Right forelimb (tissue), 1 donor: ENCODE measurements at places on chromosomes 1 and 21.
A peak's percentile ranks its signal among the peaks of the same experiment; 100 is the strongest.

DNA sequence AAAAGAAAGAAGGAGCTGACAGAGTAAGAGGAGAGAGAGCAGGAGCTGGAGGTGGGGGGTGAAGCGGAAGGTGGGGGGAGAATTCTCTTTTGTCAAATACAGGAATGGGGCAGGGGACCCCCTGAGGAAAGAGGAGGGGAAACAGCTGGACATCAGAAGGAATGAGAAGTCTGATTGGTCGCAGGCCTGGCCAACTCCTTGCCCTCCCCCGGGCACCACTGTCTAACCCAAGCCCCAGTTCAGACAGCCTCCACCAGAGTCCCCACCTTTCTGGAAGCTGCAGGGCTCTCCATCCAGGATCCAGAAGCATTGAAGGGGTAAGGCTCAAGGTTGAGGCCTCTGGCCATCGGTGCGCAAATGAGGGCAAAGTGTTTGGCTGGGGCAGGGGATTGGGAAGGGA lies at the start of gene OPTC:
Gene OPTC, plus strand, starts transcription at position 253 of the 400 bp plus-strand sequence. CDS start 1,853 bp downstream, outside the sequence.
- DNase-seq: no peak

- no peak for DNase-seq
These were observed 48.2 kb downstream of the DDX20 start for GRCh38 chr1:111803951-111804350.

- DNase-seq: no peak
These were observed 9.3 kb downstream of the COQ8A start for GRCh38 chr1:226949401-226949800.

DNA sequence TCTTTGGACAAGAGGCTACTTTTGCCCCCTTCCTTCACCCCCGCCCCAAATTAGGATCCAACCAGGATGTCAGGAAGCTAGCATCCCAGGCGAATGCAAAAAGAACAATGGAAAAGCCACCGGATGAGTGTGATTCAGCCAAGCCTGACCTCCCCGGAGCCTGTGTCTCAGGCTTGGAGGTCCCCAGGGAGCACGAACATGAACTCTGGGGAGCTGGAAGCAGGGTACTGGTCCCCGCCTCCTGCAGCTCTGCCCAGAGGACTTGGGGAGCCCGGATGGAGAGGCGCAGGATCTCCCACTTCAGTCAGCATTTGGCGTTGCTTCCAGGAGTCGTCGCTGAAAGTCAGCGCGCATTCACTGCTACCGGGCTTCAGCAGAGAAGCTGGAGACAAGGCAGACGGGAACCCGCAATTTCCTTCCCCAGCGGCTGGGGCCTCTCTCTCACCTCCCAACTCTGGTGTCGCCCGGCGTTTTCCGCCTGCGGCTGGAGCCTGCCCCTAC lies 1.8 kb upstream of the TBX15 start:
- DNase-seq: no peak

DNA sequence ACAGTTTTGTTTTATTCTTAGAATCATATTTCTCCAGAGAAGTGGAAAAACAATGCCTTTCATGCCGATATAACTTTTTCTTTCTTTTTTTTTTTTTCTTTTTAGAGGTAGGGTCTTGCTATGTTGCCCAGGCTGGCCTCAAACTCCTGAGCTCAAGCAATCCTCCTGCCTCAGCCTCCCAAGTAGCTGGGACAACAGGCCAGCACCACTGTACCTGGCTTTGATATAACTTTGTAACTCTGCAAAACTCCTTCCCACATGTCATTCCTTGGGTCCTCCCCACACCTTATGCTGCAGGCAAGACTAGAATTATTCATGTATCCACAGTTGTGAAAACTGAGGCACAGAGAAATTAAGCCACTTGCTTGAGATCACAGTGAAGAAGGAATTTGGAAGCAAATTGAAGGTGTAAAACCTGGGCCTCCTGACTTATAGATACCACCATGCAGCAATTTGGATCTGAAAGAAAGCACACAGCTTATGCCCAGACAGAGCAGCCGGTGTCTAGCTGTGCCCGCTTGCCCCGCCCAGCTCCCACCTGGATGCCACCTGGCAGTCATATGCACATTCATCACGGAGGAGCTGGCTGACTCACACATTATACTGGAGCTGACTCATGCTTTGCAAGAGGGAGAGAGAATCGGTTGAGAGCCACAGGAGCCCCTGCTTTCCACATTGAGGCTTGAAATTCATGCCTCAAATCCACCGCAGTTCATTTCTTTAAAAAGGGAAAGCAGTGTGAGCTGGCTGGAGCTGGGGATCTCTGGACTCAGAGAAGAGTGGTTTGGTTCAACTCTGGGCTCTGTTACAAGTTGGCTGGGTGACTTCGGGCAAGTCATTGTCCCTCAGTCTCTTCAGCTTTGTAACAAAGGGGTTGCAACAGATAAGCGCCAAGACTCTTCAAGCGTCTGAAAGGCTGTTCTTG lies 8.3 kb upstream of the SLC2A1 start:
- DNase-seq: peak; percentile 19

DNA sequence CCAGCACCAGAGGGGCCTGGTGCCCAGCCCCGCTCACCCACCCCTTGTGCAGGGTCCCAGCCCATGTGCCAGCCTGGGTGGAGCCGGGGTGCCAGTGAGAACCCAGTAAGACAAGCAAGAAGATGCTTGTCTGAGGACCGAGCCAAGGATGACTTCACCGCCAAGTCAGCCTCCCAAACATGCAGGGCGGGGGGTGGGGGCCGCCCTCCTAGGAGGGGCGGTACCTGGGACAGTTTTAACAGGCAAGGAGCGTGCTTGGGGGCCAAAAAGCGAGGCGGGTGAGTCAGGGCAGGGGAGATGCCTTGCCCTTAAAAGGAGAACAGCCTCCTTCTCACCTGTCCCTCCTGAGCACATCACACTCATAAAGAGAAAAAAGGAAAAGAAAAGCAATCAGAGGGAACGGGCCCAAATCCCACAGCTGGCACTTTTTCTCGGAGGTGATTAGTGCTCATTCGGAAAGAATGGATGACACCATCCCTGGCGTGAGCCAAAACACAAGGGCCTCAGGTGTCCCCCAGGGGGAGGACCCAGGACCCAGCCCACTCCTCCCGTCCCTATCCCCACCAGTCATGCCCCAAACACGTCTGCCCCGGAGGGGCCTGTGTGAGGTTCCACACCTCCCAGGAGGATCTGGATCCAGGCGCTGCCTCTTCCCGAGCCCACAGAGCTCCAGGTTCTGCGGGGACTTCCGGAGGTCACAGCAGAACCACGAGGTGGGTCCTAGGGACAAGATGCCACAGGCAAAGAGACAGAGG lies 77.6 kb upstream of the IFFO2 start:
- peak; percentile 33 for DNase-seq

GRCh38 chr1:6329851-6330250 lies 63.7 kb downstream of the ACOT7 start:
- peak; percentile 75 for DNase-seq

DNA sequence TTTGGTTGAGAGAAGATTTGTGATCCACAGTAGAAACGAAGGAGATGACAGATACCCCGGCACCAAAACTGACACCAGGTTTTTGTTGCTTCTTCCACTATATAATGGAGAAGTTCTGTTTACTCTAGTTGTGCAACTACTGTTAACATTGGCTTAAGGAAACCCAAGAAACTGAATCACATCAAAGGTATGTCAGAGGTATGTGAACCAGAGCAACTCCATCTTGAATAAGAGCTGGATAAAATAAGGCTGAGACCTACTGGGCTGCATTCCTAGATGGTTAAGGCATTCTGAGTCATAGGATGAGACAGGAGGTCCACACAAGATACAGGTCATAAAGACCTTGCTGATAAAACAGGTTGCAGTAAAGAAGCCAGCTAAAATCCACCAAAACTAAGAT lies 173.7 kb upstream of the CAMK1G start:
- no peak for DNase-seq

DNA sequence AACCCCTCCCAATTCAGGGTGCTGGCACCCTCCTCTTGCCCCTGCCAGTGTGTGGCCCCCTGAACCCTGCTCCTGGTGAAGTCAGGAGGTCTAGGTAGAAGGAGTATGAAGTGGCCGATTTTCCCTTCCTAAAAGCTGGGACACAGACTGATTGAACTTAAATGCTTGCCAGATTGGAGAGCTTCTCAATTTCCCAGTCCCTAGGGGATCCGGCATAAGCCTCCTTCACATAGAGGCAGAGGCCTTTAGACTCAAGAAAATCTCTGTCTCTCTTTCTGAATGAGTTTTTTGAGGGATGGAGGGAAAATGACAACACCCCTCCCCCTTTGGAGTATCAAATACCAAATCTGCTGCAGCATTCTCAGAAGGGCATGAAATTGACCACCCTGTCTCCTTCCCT lies 51.5 kb downstream of the SYT2 start:
- no peak for DNase-seq

GRCh38 chr1:19768353-19769210 lies 31.1 kb downstream of the TMCO4 start:
- DNase-seq: no peak

DNA sequence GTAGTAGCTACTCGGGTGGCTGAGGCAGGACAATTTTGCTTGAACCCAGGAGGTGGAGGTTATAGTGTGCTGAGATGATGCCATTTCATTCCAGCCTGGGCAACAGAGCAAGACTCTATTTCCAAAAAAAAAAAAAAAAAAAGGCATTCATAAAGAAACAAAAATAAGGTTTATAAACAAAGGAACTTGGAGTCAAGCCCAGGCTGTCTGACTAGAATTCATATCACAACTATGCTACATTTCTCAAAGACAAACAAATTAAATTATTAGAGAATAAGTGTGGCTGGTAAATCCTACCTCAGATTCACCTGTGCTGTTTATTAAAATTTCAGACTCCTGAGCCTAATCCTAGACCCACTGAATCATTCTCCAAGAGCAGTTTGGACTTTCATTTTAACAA lies 4.2 kb downstream of the GCLM start:
- DNase-seq: no peak

DNA sequence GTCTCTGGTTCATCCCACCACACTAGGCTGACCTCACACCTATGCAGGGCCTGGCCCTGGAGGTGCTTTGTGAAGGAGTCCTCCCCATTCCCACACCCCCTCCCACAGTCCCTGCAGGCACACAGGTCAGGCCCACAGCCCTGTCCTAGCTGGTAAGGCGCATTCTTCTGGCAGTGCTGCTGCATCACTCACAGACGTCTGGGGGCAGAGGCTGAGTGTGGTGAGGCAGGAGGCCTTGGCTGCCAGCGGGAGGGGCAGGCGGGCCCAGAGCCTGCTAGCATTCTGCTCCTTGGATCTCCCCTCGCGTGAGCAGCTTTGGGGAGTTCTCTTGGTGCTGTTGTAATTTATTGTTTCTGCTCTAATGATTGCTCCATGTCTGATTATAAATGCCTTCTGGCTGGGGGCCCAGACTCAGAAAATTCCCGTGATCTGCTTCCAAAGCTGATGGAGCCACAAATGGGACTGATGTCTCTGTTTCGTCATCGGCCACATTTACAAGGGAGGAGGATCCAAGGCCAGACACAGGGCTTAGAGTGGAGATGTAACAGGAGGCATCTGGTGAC lies 62.9 kb downstream of the TRABD2B start:
- DNase-seq: peak; percentile 63

DNA sequence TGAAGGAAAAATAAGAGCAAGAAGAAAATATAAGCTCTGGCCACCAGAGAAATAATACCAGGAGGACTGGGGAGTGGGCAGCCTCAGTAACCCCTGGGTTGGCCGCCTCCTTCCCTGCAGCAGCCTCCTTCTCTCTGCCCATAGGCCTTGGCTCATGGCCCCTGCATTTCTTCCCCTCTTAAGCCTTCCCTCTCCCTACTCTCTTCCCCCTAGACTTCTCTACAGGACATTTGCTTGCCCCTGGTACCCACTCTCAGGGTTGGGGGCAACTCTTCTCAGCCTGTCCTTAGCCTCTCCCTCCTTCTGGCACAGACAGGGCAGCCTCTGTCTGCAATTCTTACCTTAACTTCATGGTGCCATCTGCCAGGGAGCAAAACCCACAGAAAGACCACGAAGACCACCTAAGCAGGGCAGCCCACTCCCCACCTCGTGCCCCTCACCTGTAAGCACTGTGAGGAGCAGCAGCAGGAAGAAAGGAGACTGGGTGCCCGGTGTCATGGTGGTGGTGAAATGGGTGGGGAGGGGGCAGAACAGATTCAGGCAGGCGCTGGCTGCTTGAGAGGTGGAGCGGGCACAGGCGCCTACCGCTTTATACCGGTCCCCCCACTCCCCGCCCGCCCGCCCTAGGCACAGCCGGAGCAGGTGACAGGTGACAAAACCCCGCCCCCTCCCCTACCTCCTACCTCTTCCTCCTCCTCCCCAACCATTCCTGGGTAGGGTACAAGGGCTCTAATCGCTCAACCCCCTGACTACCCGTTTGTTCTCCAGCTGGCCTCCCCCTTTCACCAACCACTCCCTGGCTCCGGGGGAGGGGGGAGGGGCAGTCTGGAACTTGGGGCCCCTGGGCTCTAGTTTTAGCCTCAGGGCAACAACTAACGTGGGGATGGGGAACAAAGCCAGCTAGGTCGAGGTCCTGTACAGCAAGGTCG lies 15.1 kb downstream of the THBS3 start:
- DNase-seq: no peak

- no peak for DNase-seq
These were observed 6.5 kb upstream of the FGGY start for GRCh38 chr1:59290193-59290949.

- DNase-seq: no peak
These were observed 81.0 kb upstream of the PLD5 start for GRCh38 chr1:242605521-242605920.

DNA sequence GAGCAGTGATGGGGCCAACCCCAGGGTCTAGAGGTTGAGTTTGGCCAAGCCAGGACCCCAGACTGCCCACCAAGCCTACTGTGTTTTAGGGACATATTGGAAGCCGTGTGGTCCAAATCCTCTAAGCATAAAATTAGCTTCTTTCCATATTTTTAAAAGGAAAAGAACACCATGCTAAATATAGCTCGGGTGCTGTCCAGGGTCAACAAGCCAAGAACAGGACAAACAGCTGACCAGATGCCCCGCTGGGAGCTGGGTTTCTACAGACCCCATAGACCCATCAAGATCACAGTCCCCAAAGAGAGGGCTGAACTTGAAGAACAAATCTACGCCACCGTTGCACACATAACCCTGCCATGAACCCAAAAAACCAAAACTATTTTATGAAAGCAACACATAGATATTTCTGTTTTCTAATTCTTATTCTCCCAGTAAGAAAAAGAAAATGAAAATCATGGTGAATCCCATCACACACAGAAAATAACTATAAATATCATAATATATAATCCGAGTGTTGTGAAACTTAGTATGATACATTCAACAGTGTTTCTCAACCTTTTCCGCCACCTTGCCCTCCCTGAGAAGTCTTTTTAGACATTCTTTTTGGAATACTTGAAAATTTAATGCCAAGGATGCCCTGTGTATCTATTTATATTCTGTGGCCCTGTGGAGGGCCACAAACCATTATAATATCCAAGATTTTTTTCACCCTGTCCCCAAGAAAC lies 36.2 kb upstream of the FHAD1 start:
- DNase-seq: no peak

- DNase-seq: no peak
These were observed 143.0 kb downstream of the CAMTA1 start for GRCh38 chr1:6928106-6928885.

DNA sequence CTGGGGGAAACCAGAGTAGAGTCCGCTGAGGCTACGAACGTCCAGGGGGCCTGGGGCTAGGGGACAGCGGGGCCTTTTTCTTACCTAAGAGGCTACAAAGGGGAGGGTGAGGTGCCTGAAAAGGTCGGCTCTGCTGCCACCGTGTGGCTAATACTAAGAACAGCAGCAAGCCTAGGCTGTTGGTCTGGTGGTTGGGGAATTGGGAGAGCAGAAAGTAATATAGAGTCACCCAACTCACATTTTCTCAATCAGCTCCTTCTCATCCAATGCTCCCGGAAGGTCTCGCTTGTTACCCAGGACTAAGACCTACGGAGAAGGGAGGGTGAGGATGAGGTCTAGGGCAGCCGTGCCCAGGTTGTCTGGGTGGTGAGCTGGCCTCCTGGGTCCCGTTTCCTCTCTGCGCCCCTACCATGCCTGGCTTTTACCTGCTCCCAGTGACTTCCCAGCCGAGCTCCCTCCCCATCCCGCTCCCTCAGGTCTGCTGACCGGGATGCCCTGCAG lies 9.3 kb downstream of the ARL8A start:
- peak; percentile 65 for DNase-seq
